ENCODE measurements at places on chromosomes 3 and 15.
A peak's percentile ranks its signal among the peaks of the same experiment; 100 is the strongest.

DNA sequence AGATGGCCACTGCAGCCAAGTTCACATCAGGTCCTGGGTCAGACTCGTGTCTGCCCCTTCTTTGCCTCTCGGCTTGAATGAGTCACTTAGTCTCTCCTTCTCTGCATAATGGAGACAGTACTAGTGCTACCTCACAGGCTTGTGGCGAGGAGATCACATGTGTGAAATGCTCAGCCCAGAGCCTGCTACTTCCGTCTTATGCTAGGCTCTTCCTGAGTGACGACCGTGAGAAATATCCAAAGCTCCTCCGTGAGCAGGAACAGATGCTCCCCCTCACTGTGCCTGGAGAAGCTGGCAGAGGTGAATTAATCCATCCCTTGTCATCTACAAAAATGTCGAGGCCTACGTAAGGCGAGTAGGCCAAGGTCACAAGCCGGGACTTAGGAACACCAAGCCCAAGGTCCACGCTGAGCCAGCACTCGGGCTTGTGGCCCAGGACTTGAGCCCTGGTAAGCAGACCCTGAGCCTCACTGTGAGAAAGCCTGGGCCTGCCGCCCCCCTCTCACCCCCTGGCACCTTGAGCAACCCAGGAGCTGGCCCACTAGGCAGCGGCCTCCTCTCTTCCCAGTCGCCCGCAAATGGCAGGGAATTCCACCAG is 17.9 kb downstream of the PAK6 start:
- no peak for DNase-seq

- no peak for DNase-seq
Measured at GRCh38 chr15:34794590-34795206, 651 bp downstream of the ACTC1 start.

GRCh38 chr3:110811050-110811449 is 260.6 kb upstream of the NECTIN3 start:
- DNase-seq, result no peak

- peak; percentile 74 for DNase-seq
Measured at GRCh38 chr3:37967260-37967881, 23.2 kb upstream of the VILL start.

- DNase-seq, result no peak
Measured at GRCh38 chr3:101243285-101244211, 76.8 kb downstream of the IMPG2 start.

GRCh38 chr15:53591041-53591440 is 168.4 kb downstream of the WDR72 start:
- no peak for DNase-seq

- no peak for DNase-seq
Measured at GRCh38 chr3:61237858-61238257, 13.4 kb downstream of the FHIT start.

DNA sequence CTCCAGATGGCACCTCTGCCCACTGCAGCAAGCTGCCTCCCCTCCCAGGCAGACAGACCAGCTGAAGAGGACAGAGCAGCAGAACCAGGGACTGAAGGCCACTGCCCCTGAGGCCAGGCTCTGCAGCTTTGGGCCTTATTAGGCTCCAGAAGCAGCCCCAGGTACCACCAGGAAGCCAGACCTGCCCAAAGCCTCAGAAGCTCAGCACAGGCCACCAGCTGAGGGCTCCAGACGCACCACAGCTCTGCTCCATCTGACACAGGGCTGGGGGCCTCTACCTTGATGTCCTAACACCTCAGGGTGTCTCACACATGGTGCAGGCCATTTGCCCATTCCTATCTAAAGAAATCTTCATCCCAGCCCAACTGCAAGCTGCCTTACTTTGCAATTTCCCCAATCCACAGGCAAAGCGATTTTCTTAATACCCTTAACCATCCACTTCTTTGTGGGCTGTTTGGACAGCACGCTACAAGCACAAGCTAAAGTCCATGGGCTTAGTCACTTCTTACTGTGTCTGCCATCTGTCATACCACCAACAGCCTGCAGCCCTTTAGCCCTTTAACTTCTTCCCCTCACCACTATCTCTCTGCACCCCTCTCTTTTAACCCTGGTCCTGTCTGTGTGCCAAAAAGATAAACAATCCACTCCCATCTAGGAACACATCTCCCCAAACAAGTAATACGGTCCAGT is 112.1 kb downstream of the IQSEC1 start:
- DNase-seq, result no peak

DNA sequence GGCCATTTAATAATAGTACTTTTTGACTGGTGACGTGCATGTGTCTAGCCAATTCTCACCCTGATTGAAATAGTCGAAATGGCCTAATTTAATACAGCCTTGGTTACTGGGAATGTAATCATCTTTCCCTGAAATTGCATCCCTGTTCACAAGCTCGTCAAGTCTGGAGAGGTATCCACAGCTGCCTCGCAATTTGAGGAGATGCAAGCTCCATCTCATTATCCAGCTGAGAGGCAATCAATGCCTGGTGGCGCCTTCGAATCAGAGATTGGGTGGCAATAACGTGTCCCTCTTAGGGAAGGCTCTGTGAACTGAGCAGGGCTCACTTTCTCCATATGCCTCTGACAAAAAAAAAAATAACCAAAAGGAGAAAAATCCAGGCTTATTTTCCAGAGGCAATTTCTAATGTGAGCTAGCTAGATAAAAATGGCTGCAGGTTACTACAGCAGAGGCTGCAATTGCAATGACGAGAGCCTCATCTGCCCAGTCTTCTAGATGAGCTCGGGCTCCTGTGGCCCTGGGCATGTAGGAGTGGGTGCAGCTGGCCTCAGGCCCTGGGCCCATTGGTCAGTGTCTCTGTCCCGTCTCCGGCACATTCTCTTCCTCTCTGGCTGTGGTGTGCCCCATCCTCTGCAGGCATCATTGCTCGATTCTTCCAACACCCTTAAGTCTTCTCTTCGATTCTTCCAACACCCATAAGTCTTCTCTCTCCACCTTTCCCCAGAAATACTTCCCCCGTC is 487.5 kb downstream of the GABRG3 start:
- no peak for DNase-seq

- no peak for DNase-seq
Measured at GRCh38 chr3:143771939-143772338, 76.3 kb downstream of the SLC9A9 start.

DNA sequence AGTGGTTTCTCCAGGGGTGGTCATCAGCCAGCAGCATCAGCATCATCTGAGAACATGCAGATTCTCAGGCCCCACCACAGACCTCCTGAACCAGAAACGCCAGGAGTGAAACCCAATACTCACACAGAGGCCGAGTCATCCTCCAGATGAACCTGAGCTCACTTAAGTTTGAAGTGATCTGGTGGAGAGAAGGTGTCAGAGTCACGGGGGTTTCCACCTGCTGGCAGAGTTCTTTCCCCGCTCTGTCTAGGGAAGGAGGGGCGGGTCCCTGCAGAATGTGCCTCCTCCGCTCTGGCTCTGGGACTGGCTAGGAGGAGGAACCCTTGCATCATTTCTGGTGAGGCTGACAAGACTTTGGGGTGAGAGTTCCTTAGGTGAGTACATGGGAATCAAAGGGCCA is 13.3 kb upstream of the KIF23 start:
- DNase-seq, result no peak

GRCh38 chr3:155321418-155321817 is 27.9 kb upstream of the STRIT1 start:
- DNase-seq, result no peak

DNA sequence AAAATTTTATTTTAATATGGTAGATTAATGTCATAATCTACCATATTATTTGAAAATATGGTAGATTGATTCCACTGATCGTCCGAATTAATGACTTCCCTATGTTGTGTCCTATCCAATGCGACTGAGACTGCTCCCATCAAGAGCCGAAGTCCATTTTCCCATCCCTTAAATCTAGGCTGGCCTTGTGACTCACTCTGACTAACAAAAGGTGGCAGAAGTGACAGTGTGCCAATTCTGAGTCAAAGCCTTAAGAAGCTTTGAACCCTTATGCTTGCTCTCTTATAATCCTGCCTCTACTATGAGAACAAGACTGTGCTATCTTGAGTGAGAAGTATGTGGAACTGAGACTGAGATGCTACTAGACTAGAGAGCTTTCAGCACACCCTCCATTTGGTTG is 387.2 kb downstream of the ROBO1 start:
- no peak for DNase-seq

- DNase-seq, result no peak
Measured at GRCh38 chr3:157404381-157404780, 32.3 kb upstream of the PTX3 start.

- DNase-seq, result no peak
Measured at GRCh38 chr3:99874237-99875002, 56.8 kb downstream of the CMSS1 start.

DNA sequence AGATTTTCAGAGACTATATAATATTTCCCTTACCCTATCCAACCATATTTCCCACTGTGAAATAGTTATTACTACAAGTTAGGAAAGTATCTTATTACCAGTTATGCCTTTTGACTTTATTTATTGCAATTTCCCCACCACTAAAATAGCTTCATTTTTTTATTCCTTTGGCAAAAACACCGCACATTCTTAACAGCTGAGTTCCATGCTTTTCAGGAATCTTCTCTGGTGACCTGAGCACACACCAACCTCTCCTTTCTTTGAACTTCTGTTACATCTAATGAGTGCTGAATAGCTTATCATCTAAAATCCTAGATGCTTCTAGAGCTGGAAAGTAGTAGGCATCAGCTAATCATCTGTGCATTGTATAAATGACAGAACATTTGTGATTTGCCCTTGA is 99.1 kb downstream of the UBE2E2 start:
- no peak for DNase-seq

DNA sequence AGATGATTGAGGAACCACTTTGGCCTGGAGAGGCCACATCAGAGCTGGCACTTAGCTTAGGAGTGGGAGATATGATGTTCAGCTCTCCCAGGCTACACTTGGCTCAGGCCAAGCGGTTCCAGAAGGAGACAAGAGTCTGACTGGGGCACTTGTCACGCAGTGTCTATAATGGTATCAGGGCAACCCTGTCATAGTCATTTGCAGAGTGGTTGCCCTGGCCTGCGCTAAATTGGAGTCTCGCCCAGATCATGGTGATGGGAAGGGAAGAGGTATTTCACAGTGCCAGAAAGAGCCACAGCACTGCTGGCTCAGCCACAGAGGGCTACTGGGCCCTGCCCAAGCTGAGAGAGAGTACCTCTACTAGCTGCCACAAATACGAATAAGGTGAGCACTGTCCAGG is 186.9 kb upstream of the CRBN start:
- peak; percentile 69 for DNase-seq

GRCh38 chr3:24417730-24418129 is 76.9 kb downstream of the THRB start:
- DNase-seq, result no peak

DNA sequence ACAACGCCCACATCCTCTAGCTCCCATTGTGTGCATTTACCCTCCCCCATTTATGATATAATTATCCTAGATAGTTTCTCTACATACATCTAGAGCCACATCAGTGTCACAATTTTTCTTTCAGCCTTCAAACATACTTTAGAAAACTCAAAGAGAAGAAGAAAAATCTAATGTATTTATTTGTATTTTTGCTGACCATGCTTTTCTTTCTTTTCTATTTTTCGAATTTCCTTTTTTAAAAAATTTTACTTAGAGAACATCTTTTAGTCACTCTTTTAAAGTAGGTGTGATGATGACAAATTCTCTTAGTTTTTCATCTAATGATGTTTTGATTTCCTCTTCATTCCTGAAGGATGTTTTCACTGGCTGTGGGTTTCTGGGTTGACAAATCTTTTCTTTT is 117.0 kb upstream of the CHL1 start:
- no peak for DNase-seq

DNA sequence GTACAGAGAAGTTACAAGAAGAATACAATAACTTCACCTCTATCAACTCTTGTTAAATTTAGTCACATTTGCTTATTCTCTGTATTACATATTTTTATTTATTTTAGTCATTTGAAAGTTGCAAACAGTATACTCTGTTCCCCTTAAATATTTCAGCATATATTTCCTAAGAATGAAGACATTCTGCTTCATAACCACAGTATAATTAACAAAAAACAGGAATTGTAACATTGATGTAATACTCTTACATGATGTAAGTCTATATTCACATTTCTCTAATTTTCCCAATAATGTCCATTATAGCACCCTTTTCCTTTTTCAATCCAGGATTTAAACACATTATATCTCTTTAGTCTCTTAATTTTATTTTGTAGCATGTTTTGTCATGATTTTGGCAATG is 112.0 kb downstream of the AKAP13 start:
- no peak for DNase-seq

DNA sequence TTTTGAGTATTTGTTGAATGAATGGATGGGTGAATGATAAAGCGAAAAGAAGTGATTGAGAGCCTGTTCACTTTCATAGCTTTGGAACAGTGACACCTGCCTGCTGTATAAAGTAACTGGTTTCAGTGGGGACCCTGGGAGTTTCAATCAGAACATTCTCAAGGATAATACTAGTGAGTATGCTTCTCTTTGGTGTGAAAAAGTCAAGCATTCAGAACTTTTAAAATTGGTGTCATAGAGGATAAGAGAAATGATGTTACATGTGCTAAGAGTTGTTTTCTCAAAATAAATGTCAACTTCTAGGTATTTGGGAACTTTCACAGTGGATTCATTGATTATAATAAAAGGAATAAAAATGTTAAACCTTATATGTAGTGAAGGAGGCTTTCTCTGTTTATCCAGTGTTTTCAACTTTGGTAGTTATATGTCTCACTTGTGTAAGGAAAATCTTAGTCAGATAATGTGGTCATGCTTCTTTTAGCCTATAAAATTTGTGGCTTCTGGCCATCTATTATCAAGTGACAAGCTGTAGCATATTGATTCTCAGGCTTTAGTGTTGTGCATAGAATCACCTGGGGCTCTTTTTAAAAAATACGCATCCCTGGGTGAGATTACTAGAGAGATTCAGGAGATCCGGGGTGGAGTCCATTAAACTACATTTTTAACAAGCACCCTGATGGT is 11.9 kb downstream of the LRCH3 start:
- no peak for DNase-seq

- DNase-seq, result peak; percentile 17
Measured at GRCh38 chr3:14507305-14507741, 32.8 kb downstream of the GRIP2 start.

DNA sequence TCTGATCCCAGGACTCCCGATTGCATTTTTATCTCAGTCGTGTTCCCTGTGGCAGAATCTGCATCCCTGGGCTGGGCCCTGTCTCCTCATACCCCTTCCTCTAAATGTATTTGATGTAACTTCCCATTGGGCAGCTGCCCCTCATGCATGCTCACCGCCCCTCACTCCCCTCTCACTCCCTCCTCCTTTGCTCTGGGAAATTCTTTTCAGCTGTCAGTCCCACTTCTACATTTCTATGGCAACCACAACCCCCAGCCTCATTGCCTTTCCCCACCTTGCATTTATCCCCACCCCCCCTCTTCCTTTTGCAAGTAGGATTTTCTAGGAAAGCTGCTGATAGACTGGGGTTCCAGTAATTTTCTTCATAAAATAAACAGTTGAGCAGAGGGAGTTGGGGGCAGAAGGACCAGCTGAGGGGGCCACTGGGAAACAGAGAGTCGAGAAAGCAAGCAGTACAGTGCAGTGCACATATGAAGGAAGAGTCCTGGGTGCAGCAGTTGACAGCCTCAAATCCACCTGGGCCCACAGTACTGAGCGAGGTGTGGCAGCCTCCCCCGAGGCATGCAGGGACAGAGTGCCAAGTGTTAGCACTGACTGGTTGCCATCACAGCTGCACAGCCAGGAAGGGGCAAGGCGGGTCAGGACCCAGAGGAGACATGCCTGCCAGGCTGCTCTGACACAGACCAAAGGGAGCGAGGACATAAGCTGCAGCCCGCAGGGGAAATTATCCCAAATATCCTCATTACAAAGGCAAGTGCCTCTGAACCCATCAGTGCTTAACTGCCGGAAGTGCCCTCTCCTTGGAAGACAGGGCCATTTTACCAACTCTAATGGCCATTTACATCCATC is 476.3 kb downstream of the EPHB1 start:
- DNase-seq, result no peak

Data from femur (tissue), 1 donor.